Esophagus mucosa (tissue), 1 donor: ENCODE measurements at places on chromosomes 11 and 22.
A peak's percentile ranks its signal among the peaks of the same experiment; 100 is the strongest.

- ATAC-seq = no peak
Observed at GRCh38 chr11:92087725-92088537, 136.7 kb upstream of the FAT3 start.

DNA sequence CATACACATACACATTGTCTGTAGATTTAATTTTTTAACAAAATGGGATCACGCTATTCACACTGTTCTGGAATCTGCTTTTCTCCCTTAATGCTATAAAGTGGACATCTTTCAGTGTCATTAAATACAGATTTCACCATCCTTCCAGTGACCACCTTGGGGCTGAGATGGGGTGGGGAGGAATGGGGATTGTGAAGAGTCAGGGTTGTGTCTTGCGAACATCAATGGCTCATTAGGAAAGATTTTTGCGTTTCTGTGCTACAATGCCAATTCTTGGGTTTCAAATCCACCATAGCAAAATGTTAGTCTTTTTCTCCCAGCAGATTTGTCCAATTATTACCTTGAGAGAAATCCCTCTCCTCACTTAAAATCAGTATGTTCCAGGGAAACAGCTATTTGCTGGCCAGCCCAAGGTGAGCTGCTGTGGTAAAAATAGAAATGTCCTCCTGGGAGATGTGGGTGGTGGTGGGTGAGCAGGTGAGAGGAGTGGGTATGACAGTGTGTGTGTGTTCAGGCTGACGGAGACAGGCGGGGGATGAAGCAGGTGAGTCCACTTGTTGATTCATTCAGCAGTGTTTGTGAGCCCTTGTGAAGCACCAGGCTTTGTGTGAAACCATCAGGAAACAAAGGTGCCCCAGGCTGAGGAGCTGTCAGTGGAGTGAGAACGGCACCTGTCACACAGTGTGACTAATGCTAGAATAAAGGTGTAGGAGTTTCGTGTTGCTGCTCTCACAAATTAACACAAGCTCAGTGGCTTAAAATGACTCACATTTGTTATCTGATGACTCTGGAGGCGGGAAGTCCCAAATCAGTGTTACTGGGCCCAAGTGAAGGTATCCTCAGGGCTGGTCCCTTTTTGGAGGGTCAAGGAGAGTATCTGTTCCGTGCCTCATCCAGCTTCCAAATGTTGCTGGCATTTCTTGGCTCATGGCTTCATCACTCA is 1.7 kb upstream of the CBX6 start:
- ATAC-seq = peak; percentile 84

DNA sequence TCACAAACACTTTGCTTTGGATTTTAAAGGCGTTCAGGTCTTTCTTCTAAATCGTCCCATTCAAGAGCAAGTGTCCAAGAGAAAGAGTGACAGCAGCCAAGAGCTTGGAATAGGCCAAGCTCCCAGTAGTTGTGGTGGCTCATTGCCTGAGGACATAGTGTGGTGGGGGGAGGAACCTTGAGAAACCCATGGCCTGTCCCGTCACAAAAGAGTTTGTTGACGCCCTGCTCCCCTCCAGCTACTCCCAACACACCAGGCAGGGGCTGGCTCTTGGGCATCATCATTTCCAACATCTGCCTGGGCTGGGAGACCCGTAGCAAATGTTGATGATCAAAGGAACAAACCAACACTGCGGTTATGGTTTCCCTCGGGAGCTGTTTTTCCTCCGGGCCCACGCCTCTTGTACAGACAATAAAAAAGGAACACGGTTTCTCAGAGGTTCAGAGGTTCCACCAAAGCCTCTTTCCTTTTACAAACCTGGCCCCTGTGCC is 20.8 kb downstream of the FADS3 start:
- ATAC-seq = no peak

- no peak for ATAC-seq
Observed at GRCh38 chr11:112786886-112787530, 174.2 kb upstream of the NCAM1 start.

- no peak for ATAC-seq
Observed at GRCh38 chr11:60960405-60960804, 8.4 kb upstream of the SLC15A3 start.
